ENCODE measurements at places on chromosomes 11 and 22.

DNA sequence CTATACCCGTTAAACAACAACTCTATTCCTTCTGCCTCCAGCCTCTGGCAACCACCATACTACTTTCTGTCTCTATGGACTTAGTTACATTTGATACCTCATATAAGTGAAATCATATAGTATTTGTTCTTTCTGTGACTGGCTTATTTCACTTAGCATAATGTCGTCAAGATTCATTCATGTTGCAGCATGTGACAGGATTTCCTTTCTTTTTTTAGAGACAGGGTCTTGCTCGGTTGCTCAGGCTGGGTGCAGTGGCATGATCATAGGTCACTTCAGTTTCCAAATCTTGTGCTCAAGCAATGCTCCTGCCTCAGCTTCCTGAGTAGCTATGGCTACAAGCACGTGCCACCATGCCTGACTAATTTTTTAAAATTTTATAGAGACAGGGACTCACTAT lies 29.4 kb upstream of the SORL1 start:
- no peak for DNase-seq

- DNase-seq: no peak
Observed at GRCh38 chr22:46971099-46971763, 208.8 kb downstream of the TBC1D22A start.

- peak; percentile 79 for DNase-seq
Observed at GRCh38 chr11:64146036-64146955, 19.6 kb downstream of the MACROD1 start.

DNA sequence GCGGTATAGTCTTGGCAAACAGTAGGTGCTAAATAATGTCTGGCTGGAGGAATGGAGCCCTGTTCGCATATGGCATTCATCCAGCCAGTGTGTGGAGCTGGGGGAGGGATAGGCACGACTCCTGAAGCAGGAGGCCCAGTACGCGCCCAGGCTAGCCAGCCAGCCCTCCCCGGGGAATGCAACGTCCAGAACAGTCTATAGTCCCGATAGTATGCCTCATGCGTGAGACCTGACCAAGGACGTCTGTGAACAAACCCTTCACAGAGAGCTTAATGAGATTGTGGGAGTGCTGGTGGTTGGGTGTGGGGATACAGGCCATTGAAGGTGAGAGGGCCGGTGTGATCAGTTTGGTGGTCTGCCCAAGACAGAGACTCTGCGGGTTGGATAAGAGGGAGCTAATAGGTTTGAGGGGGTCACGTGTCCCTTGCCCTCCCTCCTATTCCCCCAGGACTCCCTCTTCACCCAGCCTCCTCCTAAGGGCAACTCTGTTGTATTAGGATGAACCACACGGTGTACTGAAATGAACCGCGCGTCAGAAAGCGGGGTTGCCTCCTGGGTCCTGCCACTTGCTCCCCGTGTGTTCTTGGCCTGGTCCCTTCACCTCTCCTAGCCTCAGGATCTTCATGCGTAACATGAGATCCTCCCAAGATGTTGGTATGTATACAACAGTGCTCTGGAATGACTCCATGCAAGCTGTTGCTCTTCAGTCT lies 987 bp upstream of the GRIK4 start:
- no peak for DNase-seq

GRCh38 chr22:23077627-23078461 lies 7.5 kb downstream of the GNAZ start:
- DNase-seq: no peak

DNA sequence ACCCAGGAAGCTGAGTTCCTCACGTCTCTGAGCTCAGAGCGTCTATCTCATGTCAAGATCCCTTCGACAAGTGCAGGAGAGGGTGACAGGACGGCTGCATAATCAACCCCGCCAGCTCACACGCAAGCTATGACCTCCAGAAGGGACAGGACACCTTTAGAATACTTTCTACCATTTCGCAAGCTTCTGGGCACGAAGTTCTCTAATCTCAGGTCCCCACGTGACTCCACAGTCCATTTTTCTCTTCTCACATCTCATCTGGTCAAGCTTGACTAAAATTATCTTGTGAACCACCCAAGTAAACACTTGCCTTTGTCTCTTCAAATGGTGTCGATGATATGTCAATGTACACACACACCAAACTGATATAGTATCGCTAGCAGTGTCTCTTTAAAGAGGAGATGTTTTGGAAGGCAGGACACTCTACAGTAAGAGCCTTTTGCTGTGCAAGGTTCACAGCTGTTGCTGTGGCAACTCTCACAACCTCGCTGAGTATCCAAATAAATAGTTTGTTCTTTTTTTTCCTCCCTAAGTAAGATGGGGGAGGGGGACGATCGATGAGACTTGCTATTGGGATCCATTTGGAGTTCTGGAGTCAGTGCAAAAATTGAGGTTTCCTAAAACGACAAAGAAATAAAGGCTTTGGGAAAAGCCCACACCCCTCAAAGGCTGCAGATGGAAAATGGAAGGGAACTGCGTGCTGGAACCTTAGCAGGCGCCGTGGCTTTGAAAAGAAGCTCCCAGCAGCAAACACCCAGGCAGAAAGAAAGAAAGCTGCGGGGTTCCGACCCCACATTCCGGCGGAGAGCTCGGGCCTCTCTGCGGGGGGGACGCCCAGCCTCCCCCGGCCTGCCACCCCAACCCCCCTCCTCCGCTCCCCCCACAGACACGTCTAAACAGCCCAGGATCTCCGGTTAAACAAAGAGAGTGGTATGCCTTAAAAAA lies 215.4 kb upstream of the UBASH3B start:
- no peak for DNase-seq

- DNase-seq: no peak
Observed at GRCh38 chr11:78825591-78826020, 250.9 kb upstream of the NARS2 start.

DNA sequence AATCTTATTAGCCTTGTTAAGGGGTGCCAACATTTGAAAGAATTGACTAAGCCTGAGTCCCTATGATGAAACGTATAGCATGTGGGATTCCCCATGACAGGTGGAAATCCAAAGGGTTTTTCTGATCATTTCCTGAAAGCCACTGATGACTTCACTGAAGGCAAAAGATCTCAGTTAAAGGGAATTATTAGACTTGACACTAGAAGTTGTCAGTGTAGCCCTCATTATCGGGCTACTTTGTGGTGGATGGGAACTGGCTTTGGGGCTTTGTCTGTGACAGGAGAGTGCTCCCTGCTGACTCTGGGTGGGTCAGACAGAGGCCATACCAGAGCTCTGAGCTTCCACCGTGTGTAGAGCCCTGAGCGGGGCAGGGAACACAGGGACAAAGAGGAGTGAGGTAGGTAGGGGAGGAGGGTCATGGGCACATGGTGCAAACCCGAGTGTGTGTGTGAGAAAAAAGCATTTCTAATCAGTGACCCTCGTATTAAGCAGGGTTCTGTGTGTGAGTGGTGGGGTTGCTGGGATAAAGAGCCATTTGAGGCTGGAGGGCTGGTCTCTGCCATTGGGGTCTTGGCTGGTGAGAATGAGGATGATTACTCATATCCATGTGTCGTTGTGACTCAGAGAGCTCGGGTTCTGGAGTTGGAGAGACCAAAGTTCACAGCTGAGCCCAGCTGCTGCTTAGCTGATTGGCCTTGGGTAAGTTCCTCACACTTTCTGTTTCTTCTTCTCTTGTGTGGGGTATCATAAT lies 101.1 kb downstream of the GRIK4 start:
- DNase-seq: no peak

DNA sequence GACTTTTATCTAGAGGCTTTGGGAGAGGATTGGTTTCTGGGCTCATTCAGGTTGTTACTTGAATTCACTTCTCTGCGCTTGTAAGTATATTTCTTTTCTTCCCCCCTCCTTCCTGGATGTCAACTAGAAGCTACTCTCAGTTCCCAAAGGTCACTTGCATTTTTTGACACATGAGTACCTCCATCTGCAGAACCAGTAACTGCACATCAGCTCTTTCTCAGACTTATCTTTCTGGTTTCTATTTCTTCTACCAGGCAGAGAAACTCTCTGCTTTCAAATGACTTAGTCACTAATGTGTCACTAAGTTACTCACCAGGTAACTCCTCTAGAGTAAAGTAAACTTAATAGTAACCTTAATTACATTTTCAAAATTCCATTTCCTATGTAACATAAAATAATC lies 773.0 kb upstream of the LUZP2 start:
- DNase-seq: no peak

- no peak for DNase-seq
Observed at GRCh38 chr22:25112538-25113253, 87.0 kb upstream of the CRYBB3 start.

GRCh38 chr11:42849362-42849761 lies 462.4 kb upstream of the API5 start:
- no peak for DNase-seq

DNA sequence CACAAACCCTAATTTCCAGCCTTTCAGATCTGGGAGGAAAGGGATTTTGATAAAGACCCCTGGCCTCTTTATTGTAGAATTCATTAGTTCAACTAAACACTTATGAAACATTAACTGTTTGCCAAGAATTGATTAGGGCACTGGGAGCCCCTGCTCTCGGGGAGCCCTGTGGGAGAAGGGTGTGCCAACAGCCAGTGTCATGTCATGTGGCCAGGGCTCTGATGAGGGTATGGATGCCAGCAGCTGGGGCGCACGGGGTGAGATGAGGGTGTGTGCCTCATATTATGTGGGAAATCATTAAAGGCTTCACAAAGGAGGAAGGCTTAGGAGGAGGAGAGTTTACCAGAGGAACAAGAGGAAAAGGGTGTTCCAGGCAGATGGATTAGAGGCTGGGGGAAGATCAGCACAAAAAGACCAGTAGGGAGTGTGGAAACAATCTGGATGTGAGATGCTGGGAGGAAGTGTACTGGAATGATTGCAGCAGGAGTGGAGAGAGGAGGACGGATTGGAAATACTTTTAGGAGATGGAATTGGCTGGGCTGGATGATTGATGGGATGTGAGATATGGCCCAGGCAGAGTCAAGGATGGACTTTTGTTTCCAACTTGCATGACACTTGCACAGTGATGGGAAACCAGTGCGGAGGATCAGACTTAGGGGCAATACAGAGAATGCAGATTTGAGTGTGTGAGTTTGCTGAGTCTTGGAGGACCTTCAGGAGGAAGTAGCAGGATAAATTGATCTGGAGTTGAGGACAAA lies 137.8 kb downstream of the CSNK2A3 start:
- DNase-seq: no peak

GRCh38 chr22:39651053-39651996 lies 80.8 kb downstream of the CACNA1I start:
- no peak for DNase-seq

All from stimulated activated effector memory CD8-positive, alpha-beta T cell treated with anti-CD3 and anti-CD28 coated beads, Interleukin-12 subunit alpha, Interleukin-12 subunit beta, amount 100 ng/mL, for 72 hours (primary cell).